ENCODE measurements at places on chromosomes 16 and 17.

GRCh38 chr17:3038941-3039340, 24.5 kb downstream of the OR1D5 start:
- DNase-seq = peak; percentile 64

- DNase-seq = no peak
These were observed 134.2 kb upstream of the CPHXL start for GRCh38 chr16:75860326-75861053.

DNA sequence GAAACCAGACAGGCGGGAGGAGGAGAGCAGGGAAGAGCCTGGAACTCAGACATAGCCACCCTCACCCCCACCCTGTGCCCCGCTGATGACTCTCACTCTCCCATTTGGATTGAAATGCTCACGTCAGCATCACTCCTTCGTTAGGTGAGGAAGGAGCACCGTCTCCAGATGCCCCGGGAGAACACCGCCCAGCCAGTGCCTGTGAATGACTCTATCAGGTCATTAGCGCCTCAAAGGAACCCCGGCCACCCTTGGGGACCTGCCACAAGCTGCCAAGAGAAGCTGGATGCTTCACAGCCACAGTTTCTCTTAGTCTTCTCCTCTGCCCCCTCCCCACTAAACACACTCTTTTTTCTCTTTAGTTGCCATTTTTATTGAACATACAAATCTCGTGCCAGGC, 66.0 kb downstream of the CACNG3 start:
- DNase-seq = no peak

- DNase-seq = no peak
These were observed 13.2 kb downstream of the KCNJ12 start for GRCh38 chr17:21389394-21389793.

GRCh38 chr17:57466521-57466920, 210.2 kb downstream of the MSI2 start:
- DNase-seq = no peak

DNA sequence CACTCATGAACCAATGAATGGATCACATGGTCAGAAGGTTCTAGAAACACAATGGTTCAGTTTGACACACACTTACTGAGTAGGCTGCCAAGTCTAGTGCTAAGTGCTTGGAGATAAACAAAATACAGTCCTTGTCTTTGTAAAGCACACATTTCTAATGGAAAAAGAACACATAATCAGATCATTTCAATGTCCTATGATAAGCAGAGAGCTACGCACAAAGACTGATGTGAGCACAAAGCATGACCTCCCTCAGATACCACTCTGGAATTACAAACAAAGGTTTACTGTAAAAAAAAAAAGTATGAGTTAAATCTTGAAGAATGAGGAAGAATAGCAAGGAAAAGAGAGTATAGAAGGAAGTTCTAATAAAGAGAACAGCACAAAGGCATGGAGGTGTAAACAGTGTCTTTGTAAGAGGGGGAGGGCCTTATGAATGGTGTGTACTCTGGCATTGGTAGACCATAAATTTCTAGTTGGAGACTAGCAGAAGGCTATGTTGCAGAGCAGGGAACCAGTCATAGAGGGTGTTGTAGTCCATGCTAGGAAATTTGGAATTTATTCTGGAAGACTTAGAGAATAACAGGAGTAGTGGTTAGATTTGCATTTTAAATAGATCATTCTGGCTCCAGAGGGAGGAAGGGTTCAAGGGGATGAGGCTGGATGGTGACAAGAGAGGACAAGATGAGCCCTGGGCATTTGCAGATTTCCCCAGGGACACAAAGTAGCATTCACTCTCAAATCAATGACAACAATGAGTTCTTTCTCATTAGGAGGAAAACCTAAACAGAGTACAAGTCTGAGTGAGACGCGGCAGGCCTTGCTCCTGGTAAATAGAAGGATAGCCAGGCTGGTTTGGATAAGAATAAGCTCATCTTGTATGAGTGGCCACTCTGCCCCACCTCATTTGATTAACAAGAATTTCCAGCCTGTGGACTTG, 468.0 kb downstream of the TOX3 start:
- peak; percentile 50 for DNase-seq
